Cortex of kidney (tissue), 1 donor: ENCODE measurements at places on chromosomes 6 and 20.

DNA sequence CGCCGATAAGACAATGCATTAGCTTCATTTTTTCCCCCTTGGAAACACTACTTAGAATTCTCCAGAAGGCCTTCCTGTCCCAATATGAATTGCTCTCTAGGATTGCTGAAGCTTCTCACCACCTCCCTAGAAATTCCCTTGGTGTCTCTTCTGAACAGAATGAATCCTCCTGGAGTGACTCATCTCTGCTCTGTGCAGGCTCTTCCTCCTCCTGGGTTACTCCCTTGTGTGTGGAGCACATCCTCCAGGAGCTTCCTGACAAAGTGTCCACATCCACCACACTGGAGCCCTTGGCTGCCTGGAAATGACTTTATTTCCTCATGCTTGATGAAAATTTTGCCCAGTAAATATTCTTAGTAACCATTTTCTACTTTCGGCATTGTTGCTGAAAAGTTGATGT lies 54.4 kb downstream of the DTNBP1 start:
- DNase-seq: no peak

GRCh38 chr6:113017353-113017752 lies 670.2 kb downstream of the RFPL4B start:
- no peak for DNase-seq

DNA sequence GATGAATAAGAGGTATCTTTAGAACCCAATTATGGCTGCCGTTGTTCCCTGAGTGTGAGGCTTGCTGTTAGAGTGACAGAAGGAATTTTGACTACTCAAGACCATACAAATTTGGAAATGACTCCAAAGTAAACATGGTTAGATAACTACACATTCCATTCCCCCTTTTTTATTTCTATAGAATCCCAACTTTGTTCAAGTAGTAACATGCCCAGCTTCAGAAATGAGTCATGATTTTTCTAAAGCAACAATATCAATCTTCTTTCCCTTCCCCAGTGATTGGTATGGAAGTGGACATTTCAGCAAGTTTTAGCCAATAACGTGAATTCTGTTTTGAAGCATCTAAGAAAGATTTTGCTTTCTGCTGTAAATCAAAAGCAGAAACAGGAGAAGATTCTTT lies 37.8 kb downstream of the HCRTR2 start:
- DNase-seq: no peak

GRCh38 chr6:133697666-133698065 lies 191.2 kb upstream of the TCF21 start:
- no peak for DNase-seq

GRCh38 chr6:22412994-22413393 lies 116.2 kb upstream of the PRL start:
- no peak for DNase-seq

DNA sequence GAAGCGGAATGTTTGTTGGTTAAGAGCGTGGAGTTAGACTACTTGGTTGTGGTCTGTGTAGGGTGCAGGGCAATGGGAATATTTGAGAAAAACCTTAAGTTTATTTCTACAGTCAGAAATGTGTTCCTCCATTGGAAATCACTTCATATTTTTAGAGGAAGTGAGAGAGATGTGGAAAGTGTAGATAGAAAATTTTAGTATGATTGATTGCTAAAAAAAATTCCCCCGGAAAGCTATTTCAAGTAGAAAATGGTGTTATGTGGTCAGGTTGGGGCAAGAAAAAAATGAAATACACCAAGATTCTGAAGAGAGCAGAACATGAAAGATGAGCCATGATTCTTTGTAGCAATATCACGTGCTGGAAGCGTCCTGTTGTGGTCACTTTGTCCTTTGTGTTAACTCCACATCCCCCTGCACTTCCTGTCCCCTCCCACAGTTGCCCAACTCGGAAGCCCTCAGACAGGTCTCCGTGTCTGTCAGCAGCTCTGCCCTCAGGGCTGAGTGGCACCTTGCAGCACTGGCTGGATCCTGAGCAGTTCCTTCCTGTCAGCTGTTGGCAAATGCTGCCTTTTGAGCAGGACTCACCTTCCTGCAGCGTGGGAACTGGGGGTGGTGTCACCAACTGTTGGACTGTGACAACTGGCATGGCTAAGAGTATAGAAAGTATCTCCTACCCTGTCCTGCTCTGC lies 137.5 kb upstream of the SLC24A3 start:
- no peak for DNase-seq

- no peak for DNase-seq
Observed at GRCh38 chr20:58626051-58626450, 25.0 kb upstream of the STX16 start.

- no peak for DNase-seq
Observed at GRCh38 chr6:136961848-136962247, 39.7 kb downstream of the SLC35D3 start.
